ENCODE measurements at places on chromosomes 12 and 14. TPM values are rescaled to one million over a fixed set of nuclear protein-coding genes. Genes with fewer than 3 reads are reported as not detected.
A peak's percentile ranks its signal among the peaks of the same experiment; 100 is the strongest.

- DNase-seq, result no peak
Measured at GRCh38 chr12:27971606-27972005, 927 bp downstream of the PTHLH start.

DNA sequence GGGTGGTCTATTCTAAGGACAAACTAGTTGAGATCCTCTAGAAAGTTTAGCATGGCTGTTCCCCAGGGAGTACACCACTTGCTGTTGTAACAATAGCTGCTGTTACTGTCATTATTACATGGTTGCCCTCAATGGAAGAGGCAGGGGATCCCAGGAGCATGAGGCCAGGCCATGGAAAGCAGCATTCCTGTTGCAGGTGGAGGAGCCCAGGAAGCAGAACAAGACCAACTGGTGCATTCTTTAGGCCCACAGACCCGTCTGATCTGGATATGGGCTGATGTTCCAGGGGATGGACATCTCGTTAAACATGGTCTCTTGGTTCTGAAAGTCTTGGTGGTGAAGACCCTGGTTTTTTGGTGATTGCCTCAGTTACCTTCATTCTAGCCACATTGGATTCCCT, 109.2 kb upstream of the WSCD2 start:
- peak; percentile 38 for DNase-seq

GRCh38 chr12:30219047-30219446, 435.3 kb upstream of the TMTC1 start:
- no peak for DNase-seq

DNA sequence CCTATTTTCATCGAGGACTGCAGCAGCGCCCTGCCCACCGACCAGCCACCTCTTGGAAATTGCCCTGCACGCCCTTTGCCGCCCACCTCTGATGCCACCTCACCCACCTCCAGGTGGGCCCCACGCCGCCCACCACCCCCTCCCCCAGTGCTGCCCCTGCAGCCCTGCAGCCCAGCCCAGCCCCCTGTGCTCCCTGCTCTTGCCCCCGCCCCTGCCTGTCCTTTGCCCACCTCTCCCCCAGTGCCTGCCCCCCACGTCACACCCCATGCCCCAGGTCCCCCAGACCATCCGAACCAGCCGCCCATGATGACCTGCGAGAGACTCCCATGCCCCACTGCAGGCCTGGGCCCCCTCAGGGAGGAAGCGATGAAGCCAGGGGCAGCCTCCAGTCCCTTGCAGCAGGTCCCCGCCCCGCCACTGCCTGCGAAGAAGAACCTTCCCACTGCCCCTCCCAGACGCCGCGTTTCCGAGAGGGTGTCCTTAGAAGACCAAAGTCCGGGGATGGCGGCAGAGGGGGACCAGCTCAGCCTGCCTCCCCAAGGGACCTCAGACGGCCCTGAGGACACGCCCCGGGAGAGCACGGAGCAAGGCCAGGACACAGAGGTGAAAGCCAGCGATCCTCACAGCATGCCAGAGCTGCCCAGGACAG, 96.5 kb downstream of the LGMN start:
- no peak for DNase-seq

- no peak for DNase-seq
Measured at GRCh38 chr12:124236625-124237031, 58.3 kb upstream of the RFLNA start.

- DNase-seq, result peak; percentile 56
Measured at GRCh38 chr14:73792481-73792880, 59.1 kb upstream of the PTGR2 start.

- peak; percentile 73 for DNase-seq
Measured at GRCh38 chr12:92827836-92828431, 101.2 kb downstream of the EEA1 start.

DNA sequence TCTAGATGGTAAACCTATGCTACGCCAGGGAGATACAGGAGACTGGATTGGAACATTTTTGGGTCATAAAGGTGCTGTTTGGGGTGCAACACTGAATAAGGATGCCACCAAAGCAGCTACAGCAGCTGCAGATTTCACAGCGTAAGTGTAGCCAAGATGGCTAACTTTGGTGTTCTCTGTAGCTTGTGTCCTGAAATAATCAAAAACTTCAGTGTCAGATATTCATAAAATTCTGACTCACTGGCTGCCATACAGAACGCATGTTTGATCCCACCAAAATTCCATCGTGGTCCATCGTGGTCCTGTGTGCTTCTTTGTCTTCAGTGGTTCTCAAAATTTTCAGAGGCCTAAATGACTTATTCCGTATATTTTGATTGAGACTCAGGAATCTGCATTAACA, 1.3 kb downstream of the STRAP start:
- DNase-seq, result no peak

GRCh38 chr14:23300687-23301223, 1.9 kb downstream of the PPP1R3E start:
- DNase-seq, result peak; percentile 70

DNA sequence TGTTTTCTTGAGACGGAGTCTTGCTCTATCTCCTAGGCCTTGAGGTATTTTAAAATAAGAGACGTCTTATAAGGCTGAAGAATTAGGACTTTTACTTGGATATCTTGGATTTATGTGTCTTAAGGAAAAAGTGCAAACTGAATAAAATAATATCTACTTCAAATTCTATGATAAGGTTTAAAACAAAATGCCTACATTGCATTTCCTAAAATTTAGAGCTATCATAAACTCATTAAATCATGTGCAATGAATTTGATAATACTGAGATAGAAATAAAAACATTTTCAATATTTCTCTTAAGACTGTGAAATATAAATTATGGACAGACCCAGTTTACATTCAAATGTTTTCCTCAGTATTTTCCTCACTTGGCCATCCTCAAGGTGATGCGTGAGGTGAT, 729.5 kb upstream of the LMO3 start:
- DNase-seq, result no peak

DNA sequence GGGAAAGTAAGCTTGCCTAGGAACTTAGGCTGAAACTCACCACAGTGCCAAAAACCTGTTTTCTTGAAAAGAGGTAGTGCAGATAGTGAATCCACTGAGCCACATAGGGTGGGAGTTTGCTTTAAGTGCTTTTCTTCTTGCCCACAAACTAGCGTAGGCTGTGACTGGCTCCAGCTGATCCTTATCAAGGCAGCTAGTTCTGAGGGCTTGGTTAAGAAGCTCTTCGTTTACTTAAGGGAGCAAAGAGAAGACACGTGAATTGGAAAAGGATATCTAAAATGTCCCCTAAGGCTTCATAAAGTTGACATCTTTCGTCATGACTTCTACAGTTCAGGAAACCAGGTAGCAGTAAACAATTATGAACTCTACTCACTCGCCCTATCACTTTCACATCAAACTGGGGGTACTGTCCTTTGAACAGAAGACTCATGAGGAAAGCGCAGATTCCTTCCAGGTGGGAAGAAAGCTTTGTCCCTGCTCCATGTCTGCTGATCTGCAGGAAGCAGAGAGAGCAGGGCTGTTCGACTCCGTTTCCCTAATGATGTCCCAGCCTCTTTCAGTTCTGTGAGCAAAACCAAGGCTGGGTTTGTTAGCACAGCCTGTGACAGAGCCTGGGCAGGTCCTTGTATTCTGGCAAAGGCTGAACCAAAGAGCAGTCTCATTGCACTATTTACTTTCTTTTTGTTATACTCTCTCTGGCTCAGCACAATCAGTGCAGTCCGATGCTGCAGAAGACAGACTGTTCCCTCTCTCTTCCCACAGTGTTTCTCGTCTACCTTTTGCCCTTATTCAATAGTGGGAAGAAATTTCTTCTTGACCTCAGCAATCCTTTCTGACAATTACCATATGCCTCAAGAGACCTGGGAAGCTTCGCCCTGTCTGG, 93.5 kb upstream of the ETV6 start:
- DNase-seq, result no peak

- DNase-seq, result peak; percentile 92
Measured at GRCh38 chr12:56020423-56021184, at the start of gene IKZF4. IKZF4 (plus strand) TSS chr12:56021043; CDS start chr12:56021494, 451 bp downstream.

DNA sequence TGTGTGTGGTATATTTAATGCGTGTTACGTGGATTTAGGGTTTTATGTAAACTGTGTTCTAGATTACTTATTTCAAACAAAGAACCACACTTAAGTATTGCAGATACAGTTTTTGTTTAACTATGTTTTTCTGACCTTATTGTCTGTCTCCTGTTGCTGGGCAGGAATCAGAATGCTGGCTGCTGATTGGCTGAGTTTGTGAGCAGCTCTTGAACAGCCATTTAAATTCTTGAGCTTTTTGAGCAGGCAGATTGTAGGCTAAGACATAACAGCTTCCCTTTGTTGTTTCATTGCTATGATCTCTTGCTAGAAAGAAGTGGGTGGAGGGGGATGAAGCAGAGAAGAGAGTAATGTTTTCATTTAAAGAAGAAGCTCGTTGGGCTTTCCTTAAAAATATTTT, 52.2 kb downstream of the ATF7IP start:
- peak; percentile 93 for DNase-seq

DNA sequence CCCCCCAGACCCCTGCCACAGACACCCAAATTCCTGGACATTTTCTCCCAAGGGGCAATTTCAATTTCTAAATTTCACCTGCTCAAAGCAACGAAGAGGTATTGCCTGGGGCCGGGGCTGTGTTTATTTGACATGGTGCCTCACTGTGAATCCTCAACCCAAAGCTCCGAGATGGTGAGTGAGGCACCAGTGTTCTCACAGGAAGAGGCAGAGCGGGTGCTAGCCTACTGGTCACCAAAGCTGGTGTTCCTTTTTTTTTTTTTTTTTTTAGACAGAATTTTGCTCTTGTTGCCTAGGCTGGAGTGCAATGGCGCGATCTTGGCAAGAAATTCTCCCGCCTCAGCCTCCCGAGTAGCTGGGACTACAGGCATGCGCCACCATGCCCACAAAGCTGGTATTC, 14.8 kb upstream of the SH2B3 start:
- DNase-seq, result no peak

- peak; percentile 41 for DNase-seq
Measured at GRCh38 chr12:49200919-49201594, 12.2 kb upstream of the TUBA1A start.

- DNase-seq, result no peak
Measured at GRCh38 chr12:726281-727140, 25.9 kb upstream of the WNK1 start.

GRCh38 chr12:93879476-93880421, 202.6 kb downstream of the CRADD start:
- DNase-seq, result no peak

GRCh38 chr14:68888883-68889282, 90.2 kb downstream of the ACTN1 start:
- no peak for DNase-seq

- DNase-seq, result no peak
Measured at GRCh38 chr12:7451756-7452155, 7.8 kb upstream of the CD163L1 start.

DNA sequence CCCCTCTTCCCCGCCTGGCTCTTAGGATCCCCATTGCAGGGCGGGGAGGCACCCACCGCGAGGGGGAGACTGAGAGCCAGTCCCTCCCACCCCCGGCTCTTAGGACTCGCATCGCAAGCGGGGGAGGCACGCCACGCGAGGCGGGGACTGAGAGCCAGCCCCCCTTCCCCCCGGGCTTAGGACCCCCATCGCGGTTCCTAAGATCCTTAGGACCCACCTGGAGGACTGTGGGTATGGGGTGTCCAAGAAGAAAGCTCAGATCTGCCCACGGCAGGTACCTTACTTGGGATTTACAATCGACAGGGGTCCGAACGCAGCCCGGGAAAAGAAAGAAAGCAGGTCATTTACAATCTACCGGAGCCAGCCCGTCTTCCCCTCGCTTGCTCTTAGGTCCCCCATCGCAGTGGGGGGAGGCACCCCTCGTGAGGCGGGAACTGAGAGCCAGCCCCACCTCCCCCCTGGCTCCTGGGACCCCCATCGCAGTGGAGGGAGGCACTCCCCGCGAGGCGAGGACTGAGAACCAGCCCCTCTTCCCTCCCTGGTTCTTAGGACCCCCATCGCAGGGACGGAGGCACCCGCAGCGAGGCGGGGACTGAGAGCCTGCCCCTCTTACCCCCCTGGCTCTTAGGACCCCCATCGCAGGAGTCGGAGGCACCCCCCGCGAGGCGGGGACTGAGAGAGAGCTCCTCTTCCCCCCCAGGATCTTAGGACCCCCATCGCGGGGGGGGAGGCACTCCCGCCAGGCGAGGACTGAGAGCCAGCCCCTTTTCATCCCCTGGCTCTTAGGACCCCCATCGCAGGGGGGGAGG, 43.7 kb downstream of the DDX11 start:
- peak; percentile 95 for DNase-seq

DNA sequence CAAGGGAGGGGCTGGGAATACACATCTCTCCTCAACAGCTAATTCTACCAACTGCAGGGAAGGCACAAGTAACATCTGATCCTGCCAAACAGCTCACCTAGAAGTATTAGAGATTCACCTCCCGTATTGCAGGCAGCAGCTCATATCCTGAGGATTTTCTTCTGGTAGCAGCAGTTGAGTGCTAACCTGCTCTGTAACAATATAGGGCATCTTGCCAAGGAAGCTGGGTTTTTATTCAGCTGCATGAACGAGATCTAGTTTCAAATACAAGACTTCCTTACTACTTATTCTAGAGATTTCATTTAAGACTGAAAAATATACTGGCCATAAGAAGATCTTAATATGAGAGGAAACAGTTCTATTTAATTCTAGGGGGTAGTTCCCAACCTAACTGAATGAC, 261.4 kb upstream of the USP15 start:
- no peak for DNase-seq

- DNase-seq, result no peak
Measured at GRCh38 chr12:32493282-32493681, 93.9 kb downstream of the FGD4 start.

GRCh38 chr14:63398952-63399351, 80.2 kb upstream of the GPHB5 start:
- DNase-seq, result no peak

- DNase-seq, result peak; percentile 53
Measured at GRCh38 chr14:104290058-104290667, 151.8 kb downstream of the KIF26A start.

GRCh38 chr14:90628825-90629224, 187.4 kb downstream of the TTC7B start:
- no peak for DNase-seq

GRCh38 chr12:88448337-88448915, 131.8 kb downstream of the KITLG start:
- DNase-seq, result peak; percentile 62

DNA sequence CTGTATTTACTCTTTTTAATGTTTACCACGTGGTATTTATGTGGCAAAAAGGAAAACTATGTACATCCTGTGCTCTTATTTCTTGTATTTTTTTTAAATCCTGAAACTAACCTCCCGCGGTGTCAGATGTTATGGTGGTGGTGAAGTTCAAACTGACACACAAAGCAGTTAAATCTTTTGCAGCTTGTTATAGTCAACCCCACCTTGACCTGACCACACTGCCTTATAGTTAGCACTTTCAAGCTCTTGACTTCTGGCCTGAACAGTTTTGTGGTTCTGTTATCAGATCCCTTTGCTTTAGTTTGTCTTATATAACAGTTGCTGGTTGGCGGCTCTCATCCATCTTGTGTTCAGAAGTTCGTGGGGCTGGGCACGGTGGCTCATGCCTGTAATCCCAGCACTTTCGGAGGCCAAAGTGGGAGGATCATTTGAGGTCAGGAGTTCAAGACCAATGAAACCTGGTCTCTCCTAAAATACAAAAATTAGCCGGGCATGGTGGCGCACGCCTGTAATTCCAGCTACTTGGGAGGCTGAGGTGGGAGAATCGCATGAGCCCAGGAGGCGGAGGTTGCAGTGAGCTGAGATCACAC, 2.1 kb downstream of the UNG start:
- no peak for DNase-seq

- no peak for DNase-seq
Measured at GRCh38 chr14:66629499-66629898, 121.6 kb downstream of the GPHN start.

Gene IFNG
- total RNA-seq, result not detected

Gene BMP4
- 13.0 TPM for total RNA-seq

Gene RAD9B
- total RNA-seq, result 0.29 TPM

Gene ACOT4
- total RNA-seq, result 0.46 TPM

Gene CCDC198
- not detected for total RNA-seq

All from endodermal cell (in vitro differentiated cells).